ENCODE measurements at places on chromosomes 12 and 14.

DNA sequence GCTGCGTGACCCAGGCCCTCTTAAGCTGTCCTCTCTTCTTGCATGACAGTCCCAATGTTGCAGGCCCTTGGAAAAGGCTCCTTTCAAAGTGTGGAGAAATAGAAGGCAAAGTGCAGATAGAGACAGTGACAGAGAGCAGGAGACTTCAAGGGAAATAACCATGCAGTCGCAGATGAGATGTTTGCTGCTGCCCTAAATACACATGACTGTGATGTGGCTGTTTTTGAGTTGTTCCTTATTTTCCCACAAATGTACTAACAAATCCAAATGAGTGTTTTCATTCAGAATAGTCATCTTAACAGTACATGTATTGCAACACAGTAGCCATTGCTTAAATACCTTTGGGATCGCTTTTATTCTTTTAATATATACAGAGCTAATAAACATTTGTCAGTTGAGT, 101.6 kb downstream of the SLC15A5 start:
- no peak for DNase-seq

DNA sequence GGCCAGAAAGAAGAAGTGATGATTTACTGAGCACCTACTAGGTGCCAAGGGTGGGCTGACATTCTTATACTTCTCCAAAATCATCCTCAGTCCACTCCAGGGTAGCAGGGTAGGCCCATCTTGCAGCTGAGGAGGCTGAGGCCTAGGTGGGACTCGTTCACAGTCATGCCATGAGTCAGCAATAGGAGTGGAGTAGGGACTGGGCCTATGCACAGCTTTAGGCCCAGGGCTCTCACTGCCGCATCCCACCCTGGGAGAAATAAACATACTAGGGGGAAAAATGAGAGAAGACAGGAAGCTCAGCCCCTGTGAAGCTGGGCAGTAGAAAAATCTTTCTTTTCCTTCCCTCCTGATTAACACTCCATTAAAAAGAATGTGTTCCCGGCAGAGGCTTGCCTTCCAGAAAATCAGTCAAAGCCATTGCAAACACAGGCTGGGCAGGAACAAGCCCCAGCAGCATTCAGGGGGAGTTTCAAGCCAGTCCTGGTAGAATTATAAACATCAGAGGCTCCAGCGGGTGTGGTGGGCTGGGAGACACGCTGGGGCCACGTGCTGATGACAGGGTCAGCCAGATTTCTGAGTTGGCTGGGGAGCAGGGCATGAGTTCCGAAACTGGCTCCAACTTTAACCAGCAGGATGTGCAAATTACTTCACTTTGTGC, 1.8 kb downstream of the HSPB8 start:
- DNase-seq, result no peak

DNA sequence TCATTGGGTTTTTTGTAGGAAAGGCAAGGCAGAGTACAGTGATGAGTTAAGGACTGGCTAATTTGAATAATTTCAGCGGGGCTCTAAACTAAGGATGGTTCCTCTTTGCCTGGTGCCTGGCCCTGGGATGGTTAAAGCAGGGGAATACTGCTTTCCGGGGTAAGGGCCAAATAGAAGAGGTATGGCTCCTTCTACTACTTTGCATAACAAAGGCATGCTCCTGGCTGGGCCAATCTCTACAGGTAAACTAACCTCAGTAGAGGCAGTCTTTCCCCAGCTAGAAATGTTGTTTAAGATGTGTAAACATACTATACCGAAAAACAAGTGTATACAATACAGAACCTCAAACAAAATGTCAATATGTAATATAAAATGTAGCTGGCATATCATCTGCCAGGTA, 1239.0 kb downstream of the SLC16A7 start:
- DNase-seq, result no peak

- peak; percentile 73 for DNase-seq
Observed at GRCh38 chr14:61145034-61145902, 135.9 kb downstream of the TMEM30B start.

DNA sequence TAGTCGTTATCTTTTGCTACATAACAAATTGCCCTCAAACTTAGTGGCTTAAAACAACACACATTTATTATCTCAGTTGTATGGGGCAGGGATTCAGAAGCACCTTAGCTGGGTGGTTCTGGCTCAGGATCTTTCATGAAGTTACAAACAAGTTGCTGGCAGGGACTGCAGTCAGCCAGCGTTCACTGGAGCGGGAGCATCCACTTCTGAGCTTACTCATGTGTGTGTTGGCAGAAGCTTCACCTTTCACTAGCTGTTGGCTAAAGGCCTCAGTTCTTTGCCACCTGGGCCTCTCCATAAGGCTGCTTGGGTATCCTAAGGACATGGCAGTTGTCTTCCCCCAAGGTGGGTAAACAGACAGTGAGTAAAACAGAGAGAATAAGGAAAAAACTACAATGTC, 365.7 kb downstream of the RPS29 start:
- no peak for DNase-seq

DNA sequence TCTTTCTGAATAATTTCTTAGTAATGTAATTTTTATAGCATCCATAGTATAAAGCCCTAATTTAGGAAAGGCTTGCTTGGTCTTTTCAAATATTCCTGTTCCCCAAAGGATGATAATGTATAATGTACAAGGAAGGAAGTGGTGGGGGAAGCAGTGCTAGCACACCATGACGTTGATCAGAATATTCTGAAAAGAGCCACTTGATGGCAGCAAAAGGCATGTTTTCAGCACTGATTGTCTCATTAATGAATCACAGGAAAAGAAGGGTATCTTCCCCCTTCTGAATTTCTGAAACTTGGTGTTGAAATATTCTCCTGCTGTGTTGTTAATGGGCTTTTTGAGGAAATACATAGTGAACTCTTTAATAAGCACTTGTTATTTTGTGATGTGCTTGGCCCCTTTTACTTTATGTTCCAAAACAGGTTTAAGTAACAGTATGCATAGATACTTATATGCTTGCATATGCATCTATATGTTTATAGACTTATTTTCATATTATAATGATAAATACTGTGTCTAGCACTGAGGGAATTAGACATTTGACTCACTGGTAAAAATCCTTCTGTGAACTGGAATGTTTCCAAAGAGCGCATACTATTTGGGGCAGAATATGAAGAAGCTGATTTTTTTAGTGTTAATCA, 122.0 kb downstream of the TMEM117 start:
- no peak for DNase-seq

DNA sequence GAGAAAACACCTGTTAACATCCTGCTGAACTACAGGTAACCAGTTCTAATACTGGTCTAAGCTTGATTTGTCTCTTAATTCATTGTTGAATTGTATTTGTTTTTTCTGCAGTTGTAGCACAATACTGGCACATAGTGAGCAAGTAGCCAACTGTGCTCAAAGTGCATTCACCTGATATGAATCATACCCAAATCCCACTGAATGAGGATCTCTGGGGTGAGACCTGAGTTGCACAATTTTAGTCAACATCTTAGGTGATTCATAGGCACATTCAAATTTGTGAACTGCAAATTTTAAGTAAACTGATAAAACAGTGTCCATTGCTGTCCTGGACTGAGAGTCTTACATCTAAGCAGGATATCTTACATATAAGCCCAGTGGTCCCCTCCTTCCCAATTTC, 12.8 kb downstream of the KCNC2 start:
- no peak for DNase-seq

DNA sequence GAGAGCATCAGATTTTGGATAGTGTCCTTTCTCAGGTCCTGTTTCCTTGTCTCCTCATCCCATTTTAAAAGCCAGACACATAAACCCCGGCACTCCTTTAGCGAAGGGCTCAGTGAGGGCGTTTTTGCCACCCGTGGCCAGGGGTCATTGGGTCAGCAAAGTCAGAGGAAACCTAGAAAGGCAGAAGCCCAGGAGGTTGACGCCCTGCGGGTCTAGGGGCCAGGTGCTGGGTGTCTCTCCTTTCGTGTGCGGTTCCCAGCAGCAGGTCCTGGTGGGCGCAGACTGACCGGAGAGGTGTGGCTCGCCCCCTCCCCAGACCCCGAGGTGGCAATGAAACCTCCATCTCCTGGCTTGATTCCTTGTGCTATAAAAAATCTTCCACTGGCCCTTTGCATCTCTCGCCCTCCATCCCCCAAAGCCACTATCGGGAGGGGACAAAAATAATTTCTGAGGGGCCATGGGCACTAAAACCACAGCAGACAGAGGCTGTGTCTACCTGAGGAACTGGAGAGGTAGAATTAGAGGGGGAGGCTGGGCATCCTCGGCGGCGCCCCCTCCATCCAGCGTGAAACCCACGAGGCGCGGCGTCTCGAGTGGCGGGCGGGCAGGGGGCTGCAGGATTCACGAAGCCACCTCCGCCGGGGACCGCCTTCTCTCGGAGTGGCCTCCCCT, 858 bp upstream of the FRMD6 start:
- DNase-seq, result peak; percentile 52

- DNase-seq, result peak; percentile 68
Observed at GRCh38 chr12:116471544-116471943, 87.6 kb upstream of the MAP1LC3B2 start.

GRCh38 chr12:131747276-131748177, 36.6 kb downstream of the SFSWAP start:
- DNase-seq, result no peak

DNA sequence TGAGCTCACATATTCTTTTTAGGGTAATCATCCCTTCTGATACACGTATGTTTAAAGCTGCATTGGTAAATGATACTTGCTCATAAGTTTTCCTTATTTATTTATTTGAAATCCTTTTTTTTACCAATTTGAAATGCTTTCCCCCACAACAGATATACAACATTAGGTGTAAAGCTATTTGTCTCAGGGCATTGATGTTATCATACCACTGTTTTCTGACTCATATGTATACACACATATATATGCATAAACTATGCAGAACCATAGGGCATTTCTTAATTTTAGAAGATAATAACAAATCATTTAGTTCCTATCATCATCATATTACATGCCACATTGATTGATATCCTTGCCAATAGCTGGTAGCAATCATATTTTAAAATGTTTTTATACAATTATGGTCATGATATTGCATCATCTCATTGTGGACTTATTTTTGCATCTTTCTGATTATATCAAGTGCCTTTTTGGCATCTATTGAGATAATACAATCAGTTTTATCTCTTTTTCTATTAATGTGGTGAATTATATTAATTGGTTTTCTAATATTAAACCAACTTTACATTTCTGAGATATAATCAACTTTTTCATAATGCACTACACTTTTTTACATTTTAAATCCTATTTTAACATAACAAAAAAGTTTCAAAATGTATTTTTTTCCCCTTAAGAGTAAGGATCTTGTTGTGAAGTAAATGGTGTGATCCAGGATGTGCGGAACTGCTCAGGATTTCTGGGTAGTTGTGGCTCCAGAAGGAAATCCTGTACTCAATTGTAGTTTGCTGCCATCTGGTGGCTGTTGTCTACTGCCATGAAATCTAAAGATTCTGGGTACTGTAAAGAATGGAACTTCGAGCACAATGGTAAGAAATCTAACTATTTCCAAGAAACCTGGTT, 16.7 kb downstream of the OR9K2 start:
- peak; percentile 55 for DNase-seq

DNA sequence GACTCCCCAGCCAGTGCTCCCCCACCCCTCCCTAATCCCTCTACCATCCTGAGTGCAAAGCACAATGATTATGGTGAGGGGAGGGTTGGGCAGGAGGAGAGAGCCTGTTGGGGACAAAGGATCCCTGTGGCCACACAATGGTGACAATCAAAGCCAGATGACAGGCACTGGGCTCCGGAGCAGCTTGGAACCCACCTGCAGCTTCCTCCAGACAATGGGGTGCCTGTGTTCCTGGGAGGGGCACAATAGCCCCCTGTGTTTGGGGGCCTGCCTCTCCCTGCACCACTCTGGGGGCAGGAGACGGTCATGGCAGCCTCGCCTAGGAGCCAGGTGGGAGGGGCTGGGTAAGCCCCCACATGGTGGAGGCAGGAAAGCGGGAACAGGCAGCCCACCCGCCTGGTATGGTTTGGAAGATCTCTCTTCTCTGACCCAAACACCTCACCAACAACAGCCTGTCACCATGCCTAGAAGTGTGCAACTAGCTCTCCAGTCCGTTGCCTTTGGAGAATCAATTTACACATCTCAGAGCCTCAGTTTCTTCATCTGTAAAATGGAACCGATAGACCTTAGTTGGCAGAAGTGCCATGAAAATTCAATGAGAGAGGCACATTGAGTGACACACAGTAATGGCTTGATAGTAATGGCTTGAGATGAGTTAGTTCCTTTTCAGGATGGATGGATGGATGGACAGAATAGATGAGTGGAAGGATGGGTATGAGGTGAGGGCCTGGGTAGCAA, 53.0 kb downstream of the MVK start:
- no peak for DNase-seq
